ENCODE measurements at places on chromosomes 13 and 19. TPM values are rescaled to one million over a fixed set of nuclear protein-coding genes. Genes with fewer than 3 reads are reported as not detected.

- DNase-seq, result no peak
- peaks cover 14% of the 10 kb centered on the region for H3K4me1 ChIP-seq
- no peak overlapping the region for H3K27ac ChIP-seq
- H3K27me3 ChIP-seq, result no peaks in the 10 kb centered on the region
- H3K36me3 ChIP-seq, result peaks cover 6% of the 10 kb centered on the region
These were observed 21.2 kb downstream of the RCN3 start for GRCh38 chr19:49549045-49549444.

Gene RGL3
- 99.2 TPM for total RNA-seq

GRCh38 chr19:29022165-29022564 lies 190.8 kb downstream of the UQCRFS1 start:
- DNase-seq, result no peak
- H3K27me3 ChIP-seq, result no peaks in the 10 kb centered on the region
- H3K4me3 ChIP-seq, result no peak overlapping the region

Gene PSG2
- total RNA-seq, result not detected

Gene ELSPBP1
- total RNA-seq, result not detected

DNA sequence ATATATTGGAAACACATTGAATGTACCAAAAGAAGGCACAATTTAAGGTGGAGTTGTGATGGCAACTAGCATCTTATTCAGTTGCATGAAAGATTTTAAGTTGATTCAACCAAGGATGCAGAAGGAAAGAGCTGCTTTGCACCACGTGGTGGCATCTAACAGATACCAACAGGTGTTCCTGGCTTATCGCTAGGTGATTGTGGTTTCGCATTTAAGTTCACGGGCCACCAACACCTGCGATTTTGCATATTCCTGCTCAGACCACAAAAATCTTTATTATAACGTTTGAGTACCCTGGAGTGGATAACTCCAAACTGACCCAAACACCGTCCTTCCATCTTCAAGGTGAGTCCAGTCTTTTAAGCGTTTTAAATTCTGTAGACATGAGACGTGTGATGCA lies 45.3 kb downstream of the RGCC start:
- H3K4me1 ChIP-seq, result peaks cover 10% of the 10 kb centered on the region
- no peak overlapping the region for H3K27ac ChIP-seq
- H3K27me3 ChIP-seq, result no peaks in the 10 kb centered on the region
- no peaks in the 10 kb centered on the region for H3K36me3 ChIP-seq
- no peak for DNase-seq

Gene ZNF579
- total RNA-seq, result 24.1 TPM
